ENCODE measurements at places on chromosomes 2 and 18.

DNA sequence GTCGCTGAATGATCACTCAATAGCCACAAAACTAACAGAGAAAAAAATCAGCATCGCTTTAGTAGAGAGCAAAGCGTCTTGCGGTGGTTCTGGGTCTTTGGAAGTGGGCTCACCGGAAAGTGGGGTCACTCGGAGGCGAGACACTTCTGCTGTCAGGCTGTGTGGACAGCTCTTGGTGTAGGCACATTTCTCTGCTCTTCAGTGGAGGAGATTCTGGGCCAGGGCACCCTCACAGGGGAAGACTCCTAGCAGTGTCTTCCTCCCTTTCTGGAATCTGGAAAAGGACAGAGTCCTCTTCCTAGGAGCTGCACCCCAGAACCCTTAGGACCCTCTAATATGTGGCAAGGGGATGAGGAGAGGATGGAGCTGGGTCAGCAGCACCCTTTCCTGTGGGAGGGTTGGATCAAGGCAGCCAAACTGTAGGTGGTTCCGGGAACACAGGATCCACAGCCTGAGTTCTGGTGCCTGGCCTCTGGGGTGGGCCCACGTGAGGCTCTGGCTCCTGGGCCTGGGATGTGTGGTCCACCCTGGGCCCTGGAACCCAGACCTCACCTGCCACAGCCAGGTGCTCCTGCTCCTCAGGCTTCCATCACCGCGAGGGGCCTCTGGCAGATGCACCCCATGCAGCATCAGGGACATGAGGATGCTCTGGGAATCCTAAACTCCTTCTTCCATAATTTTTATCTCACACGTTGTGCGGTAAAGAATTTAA is 25.1 kb downstream of the GPR35 start:
- no peak for DNase-seq

- no peak for DNase-seq
Observed at GRCh38 chr2:174663550-174663949, 65.9 kb upstream of the WIPF1 start.

GRCh38 chr2:208047840-208048239 is 22.5 kb upstream of the PLEKHM3 start:
- DNase-seq = no peak

- peak; percentile 27 for DNase-seq
Observed at GRCh38 chr18:76394780-76395476, 100.1 kb downstream of the ZNF516 start.

DNA sequence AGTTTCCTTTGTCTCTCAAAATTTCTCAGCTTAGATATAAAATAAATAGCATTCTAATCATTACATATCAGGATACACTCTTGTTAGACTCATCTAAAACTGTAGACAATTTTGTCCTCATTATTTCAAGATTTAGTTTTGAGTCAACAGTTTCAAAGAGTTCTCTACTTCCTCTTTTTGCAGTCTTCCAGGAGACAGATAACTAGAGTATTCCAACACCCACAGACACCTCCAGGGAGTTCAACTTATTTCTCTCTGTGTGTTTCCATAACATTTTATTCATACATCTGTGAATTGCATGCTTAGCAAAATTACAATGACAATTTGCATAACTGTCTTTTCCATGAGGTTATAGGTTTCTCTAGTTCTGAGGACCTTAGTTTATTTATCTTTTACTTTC is 166.6 kb upstream of the HNMT start:
- DNase-seq = no peak

GRCh38 chr18:48838166-48838775 is 112.5 kb downstream of the SMAD7 start:
- no peak for DNase-seq

DNA sequence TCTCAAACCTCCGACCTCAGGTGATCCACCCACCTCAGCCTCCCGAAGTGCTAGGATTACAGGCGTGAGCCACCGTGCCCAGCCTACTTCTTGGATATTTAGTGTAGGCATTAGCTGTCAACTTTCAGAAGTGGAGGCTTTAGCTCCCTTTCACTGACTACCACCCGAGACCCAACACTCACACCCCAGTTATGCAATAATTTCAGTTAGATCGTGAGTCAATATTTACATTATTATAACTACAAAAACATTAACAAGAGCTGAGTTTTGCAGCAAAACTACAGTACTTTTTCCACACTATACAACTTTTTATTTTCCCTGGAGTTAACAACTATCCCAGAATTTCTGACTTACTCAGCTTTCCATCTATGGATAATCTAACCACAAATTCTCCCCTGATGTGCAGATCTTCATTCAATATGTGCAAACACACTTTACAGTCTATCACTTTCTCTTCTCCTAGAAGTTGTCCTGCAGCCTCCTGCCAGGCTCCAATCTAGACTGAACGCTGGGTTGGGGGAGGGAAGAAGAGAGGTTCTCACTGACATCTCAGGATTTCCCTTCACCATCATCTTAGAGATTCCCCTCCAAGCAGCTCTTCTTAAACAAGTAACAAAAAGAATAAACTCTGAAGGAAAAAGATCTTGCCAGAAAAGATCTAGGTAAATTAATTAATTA is 10.1 kb downstream of the TBC1D8 start:
- no peak for DNase-seq

- peak; percentile 35 for DNase-seq
Observed at GRCh38 chr2:208373460-208374089, 33.0 kb upstream of the PTH2R start.

DNA sequence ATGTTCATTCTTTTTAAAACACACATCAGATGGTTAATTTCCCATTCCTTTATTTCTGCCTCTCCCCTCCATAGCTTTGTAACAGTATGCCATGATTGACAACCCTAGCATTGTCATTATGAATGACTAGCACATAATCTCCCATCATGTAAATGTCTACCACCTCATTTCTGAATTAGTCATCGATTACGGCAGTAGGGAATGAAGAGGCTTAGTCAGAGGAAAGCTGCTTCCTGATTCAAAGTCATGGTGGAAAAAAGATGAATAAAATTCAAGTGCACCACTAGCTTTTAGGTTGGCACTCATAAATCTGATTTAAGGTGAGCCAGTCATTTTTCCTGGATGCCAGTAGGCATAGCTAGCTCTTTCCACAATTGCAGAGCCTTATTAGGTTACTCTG is 19.1 kb upstream of the ACMSD start:
- DNase-seq = peak; percentile 20
